Activated T-helper 9 cell treated with anti-CD3 and anti-CD28 coated beads, Interleukin-2, amount 50 U/mL, for 16 hours (primary cell): ENCODE measurements at places on chromosomes 5 and 9.

- DNase-seq = no peak
These were observed 25.4 kb upstream of the NKD2 start for GRCh38 chr5:983238-983524.

- no peak for DNase-seq
These were observed 370.3 kb downstream of the NNT start for GRCh38 chr5:43973318-43973717.

DNA sequence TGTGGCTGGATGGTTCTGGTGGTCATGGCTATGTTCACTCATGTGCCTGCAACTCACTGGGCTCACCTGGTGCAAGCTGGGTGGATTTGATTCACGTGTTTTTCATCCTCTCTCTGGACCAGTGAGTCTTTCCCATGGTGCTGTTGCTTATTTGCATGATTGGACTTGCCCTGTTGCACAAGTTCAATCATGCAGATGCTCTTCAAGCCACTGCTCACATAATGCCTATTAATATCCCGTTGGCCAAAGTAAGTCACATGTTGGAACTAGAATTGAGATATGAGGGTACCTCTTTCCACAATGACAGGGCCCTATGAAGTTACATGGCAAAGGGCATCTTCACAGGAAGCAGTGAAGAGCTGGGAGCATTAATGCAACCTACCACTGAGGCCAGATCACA, 26.5 kb upstream of the MROH2B start:
- no peak for DNase-seq

- no peak for DNase-seq
These were observed 11.4 kb upstream of the PTGDS start for GRCh38 chr9:136965771-136966484.

- no peak for DNase-seq
These were observed 11.7 kb upstream of the NSMF start for GRCh38 chr9:137470785-137471184.

DNA sequence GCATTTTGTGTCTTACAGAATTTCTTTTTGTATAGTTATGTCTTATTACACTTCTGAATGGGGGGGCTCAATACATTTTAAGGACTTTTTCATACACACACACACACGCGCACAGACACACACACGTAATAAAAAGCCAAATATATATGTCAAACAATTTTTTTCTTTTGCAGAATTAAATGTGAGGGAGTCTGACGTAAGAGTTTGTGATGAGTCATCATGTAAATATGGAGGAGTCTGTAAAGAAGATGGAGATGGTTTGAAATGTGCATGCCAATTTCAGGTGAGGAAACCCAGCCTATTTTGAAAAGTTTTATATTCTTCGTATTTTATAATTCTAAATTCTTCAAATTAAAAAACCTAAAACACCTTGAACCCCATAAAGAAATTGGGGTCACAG, 25.6 kb downstream of the TMEFF1 start:
- no peak for DNase-seq
